ENCODE measurements at places on chromosomes 7 and 10.

- DNase-seq: no peak
These were observed 60.5 kb downstream of the YKT6 start for GRCh38 chr7:44261240-44261639.

DNA sequence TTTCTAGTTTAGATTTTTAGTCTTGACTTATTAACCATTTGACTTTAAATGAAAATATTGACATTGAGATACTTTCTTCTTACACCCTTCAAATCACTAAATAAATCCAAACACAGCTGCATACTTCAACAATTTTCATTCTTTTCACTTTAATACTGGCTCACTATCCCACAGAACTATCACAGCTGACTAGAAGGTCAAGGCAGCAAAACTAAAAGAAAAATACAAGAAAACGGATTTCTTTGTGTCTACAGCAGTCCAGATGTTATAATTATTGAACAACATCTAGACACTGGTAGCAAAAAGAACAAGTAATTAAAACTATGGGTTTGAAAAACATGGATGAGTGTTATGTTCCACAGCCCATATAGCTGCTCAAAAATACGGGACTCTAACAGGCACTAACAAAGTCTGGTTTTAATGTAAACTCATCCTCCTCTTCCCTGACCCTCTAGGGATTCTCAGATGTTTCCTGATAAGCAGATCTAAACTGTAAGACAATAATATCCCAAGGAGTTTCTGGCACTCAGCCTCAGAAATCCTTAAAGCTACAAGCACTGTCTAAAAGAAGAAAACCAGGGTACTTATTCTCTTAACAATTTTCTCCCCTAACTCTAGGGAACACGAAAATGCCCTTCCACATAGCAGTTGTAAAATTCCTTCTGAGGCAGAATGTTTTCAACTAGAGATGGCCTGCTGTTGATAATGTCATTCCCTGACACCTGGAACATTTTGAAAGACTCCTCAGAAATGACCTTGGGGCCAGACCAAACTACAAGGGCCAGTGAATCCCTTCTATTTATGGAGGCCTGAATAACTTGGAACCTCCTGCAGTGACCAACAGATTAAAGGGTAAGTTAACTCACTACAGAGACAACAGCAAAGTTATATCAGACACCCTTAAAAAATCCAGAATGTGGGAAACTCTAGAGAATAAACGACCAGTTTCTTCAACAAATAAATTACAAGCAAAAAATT is 12.8 kb downstream of the DNMBP start:
- no peak for DNase-seq

GRCh38 chr10:29585488-29585976 is 49.2 kb downstream of the SVIL start:
- no peak for DNase-seq

- no peak for DNase-seq
These were observed at the start of gene NKX2-3 for GRCh38 chr10:99532687-99533495. Gene NKX2-3 (plus strand): TSS chr10:99532942. CDS start chr10:99533132, 190 bp downstream.

GRCh38 chr10:87623191-87623590 is 36.5 kb upstream of the PAPSS2 start:
- DNase-seq: no peak

- no peak for DNase-seq
These were observed 69.0 kb upstream of the RAB11FIP2 start for GRCh38 chr10:118115701-118116100.

DNA sequence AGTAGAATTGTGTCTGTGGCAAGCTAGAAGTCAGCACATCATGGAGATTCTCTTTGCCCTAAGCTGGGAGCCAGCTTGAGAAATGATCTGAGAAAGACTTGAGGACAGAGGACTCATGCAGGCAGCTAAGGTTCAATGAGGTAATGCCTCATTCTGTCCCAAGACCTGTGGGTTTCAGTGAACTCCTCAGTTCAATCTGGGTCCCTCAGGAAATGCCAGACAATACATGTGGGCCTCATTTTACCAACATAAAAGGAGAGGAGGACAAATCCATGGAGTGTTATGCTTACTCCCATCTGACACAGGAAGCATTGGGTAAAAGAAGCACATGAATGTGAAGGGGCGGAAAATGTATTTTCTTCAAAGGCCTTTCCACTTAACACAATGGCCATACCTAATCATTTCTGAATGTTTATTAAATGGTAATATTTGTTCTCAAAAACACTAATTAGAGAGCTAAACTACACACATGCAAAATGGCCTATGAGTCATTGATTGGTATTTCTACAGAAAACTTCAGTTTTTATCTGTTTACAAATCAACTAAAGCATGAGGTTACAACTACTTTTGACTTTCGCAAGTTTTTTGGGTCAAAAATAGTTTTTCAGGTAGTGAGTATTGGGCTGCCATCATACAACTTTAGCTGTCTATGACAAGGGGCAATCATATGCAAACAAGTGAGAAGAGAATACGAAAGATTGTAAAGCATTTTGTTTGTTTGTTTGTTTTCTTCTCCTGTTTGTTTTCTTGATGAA is 205.3 kb downstream of the CHRM2 start:
- no peak for DNase-seq

DNA sequence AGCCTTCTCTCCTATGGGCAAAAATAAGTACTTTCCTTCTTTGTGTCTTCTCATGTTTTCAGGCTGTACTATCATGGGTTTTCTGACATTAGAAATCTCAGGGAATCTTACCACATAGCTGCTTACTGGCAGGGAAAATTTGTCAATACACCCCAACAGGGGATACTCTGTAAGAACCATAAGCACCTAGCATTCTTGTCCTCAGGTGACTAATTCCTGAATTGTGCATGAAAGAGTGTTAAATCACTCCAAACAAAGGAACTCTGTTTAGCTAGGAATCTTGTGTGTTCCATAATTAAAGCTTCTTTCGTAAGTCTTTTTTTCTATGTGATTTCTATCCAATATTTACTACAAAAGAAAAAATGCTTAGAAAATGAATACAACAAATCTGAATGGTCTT is 206.7 kb upstream of the POT1 start:
- no peak for DNase-seq

DNA sequence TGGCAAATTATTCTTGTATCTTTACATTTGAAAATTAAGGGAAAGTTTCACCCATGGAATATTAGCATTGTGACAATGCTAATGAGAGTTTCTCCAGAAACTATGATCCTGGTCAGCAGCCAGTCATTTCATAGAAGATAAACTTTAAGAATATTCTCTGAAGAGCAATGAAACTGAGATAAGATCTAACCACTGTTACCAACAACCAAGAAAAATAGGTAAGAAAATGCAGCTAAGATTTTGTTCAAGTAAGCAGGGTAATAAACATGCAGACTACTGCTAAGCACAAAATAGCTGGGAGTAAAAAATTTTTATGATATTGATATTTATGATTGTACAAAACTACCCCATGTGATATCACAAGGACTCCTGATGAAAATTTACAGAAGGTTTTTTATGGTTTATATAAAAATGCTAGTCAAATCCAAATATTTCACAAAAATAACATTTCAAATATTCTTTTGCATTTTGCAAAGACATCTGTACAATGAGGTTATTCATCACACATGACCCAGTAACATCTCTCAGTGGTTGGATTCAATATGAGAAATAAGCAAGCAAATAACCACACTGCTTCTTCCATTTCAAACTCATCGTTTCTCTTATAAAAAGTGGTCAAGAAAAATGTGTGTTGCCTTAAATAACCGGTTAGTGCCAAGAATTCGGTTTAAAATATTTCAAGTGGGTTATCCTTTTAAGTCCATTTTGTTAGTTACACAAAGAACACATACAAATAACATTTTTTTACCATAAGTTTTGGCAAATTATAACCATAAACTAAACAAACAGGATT is 251.6 kb downstream of the DIP2C start:
- no peak for DNase-seq

- DNase-seq: no peak
These were observed 52.9 kb downstream of the AUTS2 start for GRCh38 chr7:69651101-69651590.
